ENCODE measurements at places on chromosomes 1 and 21.

DNA sequence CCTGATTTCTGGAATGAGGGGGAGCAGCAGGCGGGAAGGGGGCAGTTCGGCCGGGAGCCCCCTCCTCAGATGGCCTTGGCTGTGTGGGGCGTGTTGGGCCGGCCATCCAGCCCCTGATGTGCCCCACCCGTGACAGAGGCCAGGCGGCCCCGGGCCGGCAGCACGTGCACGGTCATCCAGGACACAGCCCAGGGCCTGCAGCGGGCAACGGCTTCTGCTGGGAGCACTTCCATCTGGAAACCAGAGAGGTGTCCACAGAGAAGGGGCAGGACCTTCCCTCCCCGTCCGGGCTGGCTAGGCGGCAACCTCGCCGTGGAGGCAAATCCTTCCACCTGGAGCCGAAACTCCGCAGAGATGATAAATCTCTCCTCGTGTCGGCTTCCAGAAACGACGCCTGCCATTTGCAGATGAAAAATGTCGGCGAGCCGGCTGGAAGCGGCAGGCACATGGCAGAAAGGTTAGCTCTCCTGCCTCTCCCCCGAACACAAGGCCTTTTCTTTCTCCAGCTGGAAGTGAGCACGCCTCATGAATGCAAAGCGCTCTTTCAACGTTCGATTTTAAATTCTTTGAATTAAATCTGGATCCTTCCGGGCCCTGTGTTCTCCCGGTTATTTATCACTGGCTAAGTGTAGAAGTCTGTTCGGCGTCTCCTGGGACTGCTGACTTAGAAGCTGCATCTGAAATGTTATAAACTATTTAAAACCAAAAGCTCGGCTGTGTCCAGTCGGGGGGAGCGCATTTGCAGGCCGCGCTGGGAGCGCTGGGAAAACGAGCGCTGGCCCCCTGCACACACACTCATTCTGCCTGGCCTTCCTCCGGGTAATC, 9.4 kb upstream of the ACTRT2 start:
- DNase-seq = no peak

DNA sequence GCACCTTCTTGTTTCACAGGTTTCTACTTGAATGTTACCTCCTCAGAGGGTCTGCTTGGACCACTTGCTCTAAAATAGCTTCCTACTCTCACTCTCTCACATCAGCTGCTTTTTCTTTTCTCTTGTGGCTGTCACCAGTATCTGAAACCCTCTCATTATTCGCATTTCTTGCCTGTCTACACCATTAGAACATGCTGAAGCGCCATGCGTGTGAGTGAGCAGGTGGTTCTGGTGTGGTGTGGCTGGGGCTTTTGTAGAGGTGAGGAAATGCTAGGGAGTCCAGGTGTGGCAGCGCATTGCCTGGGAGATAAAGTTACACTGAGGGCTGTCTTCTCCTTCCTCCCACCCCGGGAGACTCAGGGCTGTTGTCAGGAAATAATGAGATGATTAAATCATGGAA, 4.1 kb downstream of the ZNF362 start:
- no peak for DNase-seq

- no peak for DNase-seq
These were observed 119.4 kb downstream of the MRPS6 start for GRCh38 chr21:34192646-34193285.

DNA sequence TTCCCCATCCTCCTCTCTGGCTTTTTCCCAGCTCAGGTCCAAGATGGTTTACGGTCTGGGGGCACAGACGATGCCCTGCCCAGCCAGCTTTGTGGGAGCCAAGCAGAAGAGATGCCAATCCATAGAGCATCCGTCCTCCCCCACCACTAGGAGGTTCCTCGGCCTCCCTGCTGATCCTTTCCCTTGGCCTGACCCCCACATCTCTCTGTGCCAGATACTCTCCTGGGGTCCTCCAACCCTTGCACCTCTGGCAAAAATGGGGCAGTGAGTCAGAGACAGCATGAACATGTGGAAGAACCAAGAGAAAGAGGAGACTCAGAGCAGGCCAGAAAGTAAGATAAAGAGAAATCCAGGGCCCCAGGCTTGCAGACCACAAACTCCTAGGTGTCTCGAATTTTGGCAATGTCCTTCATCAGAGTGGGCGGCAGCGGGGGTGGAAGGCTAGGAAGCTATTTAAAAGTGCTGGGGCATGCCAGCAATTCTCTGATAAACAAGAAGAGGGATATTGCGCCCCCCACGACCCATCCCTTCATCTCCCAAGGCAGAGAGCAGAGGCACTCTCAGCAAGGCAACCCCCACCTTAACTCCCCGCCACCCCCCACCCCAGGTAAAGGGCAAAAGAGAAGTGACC, 11.4 kb downstream of the BLACAT1 start:
- DNase-seq = no peak

DNA sequence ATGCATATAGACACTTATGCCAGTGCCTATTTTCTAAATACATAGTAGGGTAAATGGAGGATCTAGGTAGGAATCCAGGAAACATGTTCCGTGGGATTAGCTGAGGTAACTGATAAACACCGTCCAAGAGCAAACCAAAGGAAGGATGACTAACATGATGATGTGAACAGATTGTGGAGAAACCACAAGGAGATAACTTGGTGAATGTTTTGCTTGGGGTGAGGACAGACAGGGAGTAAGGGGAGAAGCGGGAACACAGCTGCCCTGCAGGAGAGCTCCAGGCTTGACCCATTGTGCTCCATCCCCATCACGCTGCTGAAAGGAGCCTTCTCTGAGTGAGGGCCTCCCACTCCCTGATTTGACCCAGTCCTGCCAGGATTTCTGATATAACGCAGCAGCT, 87.0 kb upstream of the ZC3H11B start:
- no peak for DNase-seq

GRCh38 chr1:46117810-46118494, 14.5 kb downstream of the PIK3R3 start:
- no peak for DNase-seq

- no peak for DNase-seq
These were observed 63.6 kb downstream of the RHBG start for GRCh38 chr1:156432669-156433018.

- DNase-seq = peak; percentile 56
These were observed 21.7 kb upstream of the ZNF362 start for GRCh38 chr1:33234588-33234990.

DNA sequence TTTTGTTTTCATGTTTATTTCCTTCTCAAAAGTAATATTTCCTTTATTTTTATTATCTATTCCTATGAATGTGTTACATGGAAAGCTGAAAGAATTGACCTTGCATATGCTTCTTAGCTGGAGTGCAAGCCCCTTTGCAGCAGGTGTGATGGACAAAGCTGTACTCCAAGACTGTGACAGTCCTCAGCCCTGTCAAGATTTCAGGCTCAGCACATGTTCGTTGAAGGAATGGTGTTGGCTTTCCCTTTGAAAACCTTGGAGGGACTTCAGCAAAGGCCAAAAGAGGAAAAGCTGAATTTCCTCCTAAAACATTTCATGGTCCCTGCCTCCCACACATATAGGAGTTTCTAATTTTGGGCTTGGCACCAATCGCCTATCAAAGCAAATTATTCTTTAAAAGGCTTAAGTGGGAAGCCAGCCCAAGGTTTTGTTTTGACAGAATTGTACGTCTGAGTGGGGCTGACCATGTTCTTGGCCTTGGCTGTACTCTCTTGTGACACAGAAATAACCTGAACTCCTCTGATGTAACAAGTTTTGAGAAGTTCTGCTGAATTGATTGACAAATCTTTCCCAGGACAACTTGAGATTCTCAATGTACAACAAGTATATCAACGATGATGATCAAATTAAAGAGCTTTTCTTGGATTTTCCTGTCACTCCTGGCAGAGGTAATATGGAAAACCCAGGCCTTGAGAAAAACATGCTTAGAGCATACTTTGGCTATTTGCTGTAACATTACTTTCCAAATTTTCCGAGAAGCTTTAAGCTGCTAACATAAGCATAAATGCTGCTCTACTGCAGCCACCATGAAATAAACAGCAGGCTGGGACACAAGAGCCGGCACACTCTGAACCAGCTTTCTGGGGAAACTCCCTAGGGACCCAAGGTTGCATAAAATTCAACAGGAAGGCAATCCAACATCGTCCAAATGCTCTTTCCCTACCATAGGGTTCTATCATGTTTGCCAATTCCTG, 135.7 kb upstream of the ZNF648 start:
- DNase-seq = no peak

- no peak for DNase-seq
These were observed 11.3 kb downstream of the NCSTN start for GRCh38 chr1:160354388-160354985.

GRCh38 chr1:203163891-203164635, 11.6 kb downstream of the MYBPH start:
- DNase-seq = no peak

- no peak for DNase-seq
These were observed 11.7 kb upstream of the CD55 start for GRCh38 chr1:207309745-207310273.

DNA sequence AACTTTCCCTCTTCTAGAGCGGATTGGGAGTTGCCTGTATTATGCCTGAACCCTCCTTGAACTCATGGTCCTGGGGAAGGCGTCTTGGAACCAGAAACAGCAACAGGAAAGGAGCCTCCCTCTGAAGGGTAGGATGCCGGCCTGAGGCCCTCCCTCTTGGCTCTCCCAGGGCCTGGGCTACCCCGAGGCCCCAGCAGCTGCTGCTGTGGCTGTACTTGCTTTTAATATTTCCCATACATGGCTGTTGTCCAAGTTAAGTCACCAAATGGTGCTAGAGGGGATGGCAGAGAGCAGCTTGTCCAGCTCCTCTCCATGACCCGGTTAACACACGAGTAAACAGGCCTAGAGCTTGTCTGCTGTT, 10.5 kb downstream of the CHRNB2 start:
- DNase-seq = no peak

- peak; percentile 36 for DNase-seq
These were observed 36.1 kb upstream of the FAM131C start for GRCh38 chr1:16109571-16109970.

DNA sequence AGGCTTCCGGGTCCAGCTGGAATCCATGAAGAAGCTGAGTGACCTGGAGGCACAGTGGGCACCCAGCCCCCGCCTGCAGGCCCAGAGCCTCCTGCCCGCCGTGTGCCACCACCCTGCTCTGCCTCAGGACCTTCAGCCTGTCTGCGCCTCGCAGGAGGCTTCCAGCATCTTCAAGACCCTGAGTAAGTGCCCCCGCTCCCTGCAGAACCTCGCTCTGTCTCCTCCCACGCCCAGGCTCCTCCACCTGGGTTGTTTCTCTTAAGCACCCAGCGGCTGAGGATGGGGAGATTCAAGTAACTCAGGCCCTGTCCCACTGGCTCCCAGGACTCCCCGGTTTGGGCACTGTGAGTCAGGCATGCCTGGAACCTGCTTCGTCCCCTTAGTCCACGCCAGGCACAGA, 1.5 kb downstream of the GUCA2B start:
- DNase-seq = no peak

GRCh38 chr1:164682570-164682969, 123.6 kb downstream of the PBX1 start:
- no peak for DNase-seq

- no peak for DNase-seq
These were observed 15.9 kb downstream of the PEA15 start for GRCh38 chr1:160221089-160221488.

DNA sequence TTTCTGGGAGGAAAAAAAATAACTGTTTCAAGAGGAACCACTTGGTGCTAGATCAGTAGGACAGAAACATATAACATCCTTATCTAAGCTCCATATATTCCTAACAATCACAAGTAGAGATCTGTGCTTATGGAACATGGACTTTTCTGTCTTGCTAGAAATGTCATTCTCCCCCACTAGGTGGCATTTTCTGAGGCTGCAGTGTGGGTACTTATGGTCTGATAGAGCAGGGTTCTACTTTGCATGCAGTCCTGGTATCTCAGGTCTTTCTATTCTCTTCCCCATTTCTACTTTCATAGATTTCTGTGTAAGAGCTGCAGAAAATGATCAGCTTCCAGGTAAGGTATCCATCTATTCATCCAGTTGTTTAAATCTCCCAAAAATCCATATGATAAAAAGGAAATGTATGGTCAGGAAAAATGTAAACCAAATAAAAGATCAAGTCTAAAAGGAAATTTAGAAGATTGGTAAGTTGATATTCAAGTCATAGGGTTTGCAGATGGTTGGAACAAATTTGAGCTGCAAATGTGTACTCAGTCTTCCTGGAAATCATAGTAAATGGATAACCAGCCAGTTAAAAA, 1.5 kb downstream of the ZNF684 start:
- DNase-seq = no peak

- no peak for DNase-seq
These were observed 815.6 kb downstream of the LTN1 start for GRCh38 chr21:28177124-28177523.

DNA sequence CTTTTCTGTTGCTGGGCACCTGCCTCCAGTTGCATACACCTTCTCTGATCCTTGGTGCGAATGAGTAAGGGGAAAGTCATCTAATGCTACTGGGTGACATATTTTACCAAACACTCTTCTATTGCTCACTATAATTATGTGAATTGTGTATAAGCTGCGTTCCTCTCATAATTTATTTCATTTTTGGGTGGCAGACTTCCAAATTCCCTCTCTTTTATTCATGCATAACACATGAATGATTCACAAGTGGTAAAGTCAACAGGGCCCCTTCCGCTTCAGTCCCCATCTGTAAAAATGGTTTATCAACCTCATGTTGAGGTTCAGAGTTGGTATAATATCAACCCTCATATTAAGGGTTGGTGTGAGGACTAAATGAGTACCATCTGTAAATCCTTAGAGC, 3.2 kb upstream of the QSOX1 start:
- DNase-seq = no peak

DNA sequence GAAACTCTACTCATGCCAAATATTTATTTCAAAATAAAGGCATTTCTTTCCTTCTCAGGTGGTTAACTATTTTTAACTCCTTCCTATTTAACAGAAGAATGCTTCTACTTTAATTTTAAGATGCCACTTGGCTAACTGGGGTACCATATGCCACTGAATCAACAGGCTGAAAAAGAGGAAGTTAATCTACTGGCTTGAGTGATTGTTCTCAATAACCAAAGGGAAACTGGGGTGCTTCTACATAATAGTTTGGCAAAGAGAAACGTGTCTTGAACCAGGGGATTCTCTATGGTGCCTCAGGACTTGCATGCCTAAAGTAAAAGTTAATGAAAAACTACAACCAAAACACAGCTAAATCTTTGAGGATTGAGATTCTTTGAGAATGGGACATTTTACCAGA, 142.6 kb downstream of the DENND1B start:
- DNase-seq = no peak

GRCh38 chr1:231161667-231162296, at the start of gene TRIM67:
Gene TRIM67 (plus strand): TSS chr1:231162058. CDS start chr1:231162970, 912 bp downstream.
- DNase-seq = no peak

GRCh38 chr21:19224090-19224489, 820.5 kb upstream of the TMPRSS15 start:
- DNase-seq = no peak

- DNase-seq = no peak
These were observed 66.1 kb upstream of the AKT3 start for GRCh38 chr1:243916160-243916559.

DNA sequence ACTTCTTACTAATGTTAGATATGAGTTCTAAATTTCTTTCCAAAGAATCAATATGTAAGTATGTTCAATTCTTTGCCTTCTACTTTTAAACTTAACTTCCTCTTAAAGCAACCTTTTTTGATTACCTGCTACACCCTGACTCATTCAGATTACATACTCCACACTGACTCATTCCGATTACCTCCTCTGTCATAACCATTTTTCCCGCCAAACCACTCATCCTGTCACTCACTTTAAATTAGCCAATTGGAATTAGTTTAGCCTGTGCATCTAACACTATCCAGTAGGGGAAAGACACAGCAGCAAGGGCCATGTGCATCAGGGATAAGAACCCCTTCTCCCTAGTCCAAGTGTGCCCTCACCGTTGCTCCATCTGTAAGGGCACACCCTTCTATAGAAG, 815.5 kb downstream of the BRINP3 start:
- no peak for DNase-seq

Measured in right forelimb (tissue), 1 donor.